ENCODE measurements at places on chromosomes 2 and 18.

- no peak for DNase-seq
Observed at GRCh38 chr2:27962006-27962405, 71.5 kb downstream of the BABAM2 start.

GRCh38 chr2:211085056-211085680, 528.8 kb downstream of the CPS1 start:
- DNase-seq: peak; percentile 16

DNA sequence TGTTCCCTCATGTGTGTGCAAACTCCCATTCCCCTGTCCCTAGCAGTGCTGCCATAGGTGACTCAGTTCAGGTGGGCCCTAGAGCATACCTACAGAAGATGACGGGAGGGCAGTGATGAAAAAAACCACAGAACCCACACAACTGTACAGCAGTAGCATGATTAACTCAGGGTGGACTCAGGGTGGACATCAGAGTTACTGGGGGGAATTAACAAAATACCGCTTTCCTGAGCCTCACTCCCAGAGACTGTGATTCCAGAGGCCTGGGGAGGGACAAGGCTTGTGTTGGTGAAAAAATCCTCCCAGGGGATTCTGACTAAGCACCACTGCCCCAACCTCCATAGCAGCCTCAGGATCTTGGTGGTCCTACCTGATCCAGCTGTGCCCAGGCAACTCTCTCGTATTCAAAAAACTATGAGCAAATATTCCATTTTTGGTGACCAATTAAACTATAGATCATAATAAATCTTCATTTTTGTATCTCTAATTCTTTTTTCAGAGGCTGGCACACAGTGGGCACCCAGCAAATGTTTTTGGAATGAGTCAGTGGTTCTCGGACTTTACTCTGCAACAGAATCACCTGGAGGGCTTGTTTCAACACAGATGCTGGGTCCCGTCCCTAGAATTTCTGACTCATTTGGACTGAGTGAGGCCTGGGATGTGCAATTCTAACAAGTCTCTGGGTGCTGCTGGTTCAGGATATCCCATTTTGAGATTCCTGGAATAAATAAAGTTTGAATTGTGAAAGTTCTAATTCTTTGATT, 84.1 kb upstream of the NABP1 start:
- DNase-seq: no peak

DNA sequence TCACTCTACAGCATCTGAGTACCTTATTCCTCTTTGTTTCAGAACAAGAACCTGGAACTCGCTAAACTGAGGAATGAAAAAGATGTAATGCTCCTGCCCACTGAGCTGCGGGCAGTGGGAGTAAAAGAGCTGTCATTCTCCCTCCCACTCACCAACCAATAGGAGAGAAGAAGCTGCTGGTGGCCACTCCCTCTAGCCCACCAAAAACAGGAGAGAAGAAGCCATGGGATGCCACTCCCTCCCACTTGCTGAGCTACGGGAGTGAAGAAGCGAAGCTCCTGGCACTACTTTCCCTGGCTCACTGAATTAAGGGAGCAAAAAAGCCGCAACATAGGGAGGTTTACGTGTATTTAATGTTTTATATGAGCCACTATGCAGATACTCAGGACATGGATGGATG, 53.7 kb downstream of the RIT2 start:
- DNase-seq: no peak

GRCh38 chr2:75100011-75100800, 99.1 kb downstream of the TACR1 start:
- no peak for DNase-seq

DNA sequence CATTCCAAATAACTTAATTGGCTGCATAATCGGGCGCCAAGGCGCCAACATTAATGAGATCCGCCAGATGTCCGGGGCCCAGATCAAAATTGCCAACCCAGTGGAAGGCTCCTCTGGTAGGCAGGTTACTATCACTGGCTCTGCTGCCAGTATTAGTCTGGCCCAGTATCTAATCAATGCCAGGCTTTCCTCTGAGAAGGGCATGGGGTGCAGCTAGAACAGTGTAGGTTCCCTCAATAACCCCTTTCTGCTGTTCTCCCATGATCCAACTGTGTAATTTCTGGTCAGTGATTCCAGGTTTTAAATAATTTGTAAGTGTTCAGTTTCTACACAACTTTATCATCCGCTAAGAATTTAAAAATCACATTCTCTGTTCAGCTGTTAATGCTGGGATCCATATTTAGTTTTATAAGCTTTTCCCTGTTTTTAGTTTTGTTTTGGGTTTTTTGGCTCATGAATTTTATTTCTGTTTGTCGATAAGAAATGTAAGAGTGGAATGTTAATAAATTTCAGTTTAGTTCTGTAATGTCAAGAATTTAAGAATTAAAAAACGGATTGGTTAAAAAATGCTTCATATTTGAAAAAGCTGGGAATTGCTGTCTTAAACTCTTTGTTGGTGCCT, 1.4 kb downstream of the PCBP1 start:
- DNase-seq: no peak

- no peak for DNase-seq
Observed at GRCh38 chr2:200309296-200310049, 3.0 kb downstream of the SPATS2L start.

GRCh38 chr18:44636241-44636640, 44.4 kb upstream of the SETBP1 start:
- DNase-seq: no peak

- DNase-seq: no peak
Observed at GRCh38 chr2:1446301-1446700, 33.0 kb downstream of the TPO start.

GRCh38 chr2:202169131-202169530, 69.3 kb downstream of the SUMO1 start:
- no peak for DNase-seq

GRCh38 chr2:136055929-136056688, 61.8 kb downstream of the CXCR4 start:
- no peak for DNase-seq

DNA sequence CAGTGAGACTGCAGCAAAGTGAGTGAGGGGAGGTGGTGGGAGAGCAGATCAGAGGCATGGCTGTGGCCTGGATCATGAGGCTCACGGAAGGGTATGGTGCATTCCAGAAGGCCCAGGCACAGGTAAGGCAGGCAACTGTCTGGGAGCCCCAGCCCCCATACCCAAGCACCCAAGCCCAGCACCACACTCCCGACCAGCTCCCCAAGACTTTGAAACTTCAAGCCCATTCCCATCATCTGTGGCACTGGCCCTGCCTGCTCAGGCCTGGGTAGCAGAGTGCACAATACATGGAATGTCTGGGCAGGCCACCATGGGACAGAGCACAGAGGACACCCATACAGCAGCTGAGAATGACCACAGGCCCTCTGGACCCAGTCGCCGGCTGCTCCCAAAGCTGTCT, 202.6 kb upstream of the ARL4C start:
- DNase-seq: no peak

GRCh38 chr2:28202719-28203118, 189.9 kb upstream of the FOSL2 start:
- no peak for DNase-seq

GRCh38 chr18:4352746-4353551, 102.2 kb downstream of the DLGAP1 start:
- no peak for DNase-seq

DNA sequence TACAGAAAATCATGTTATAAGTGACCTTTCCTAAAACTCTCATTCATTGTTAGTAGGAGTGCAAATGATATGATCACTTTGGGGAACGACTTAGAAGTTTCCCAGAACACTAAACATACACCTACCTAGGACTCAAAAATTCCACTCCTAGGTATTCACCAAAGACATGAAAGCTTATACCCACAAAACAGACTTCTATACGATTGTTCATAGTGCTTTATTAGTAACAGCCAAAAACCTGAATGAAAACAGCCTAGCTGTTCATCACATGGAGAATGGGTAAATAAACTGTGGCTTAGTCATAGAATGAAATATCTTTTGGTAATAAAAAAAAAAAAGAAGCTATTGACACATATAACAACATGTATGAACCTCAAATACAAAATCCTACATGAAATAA, 8.8 kb downstream of the NOL10 start:
- DNase-seq: no peak

DNA sequence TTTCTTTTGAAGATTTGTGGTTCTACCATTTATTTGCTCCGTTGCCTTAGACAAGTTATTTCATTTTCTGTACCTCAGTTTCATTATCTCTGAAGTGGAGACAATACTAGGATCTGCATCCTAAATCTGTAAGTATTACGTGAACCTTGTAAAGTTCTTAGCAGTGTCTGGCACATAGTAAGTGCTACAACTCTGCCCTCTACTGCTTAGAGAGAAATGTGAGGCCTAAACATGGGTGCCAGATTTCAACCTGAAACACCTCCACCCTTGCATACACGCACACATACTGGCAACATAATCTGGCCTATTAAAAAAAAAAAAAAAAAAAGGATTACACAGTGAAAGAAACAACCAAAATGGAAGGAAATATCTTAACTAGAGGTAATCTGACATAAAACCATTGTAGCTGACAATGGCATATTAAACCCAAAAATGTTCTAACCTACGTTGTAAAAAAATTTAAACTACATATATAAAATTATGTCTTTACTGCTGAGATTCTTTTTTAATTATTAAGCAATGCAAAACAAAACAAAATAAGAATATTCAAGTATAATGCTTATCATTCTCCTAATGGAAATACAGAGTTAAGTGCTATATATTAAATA, 132.6 kb downstream of the MAP2 start:
- DNase-seq: no peak

DNA sequence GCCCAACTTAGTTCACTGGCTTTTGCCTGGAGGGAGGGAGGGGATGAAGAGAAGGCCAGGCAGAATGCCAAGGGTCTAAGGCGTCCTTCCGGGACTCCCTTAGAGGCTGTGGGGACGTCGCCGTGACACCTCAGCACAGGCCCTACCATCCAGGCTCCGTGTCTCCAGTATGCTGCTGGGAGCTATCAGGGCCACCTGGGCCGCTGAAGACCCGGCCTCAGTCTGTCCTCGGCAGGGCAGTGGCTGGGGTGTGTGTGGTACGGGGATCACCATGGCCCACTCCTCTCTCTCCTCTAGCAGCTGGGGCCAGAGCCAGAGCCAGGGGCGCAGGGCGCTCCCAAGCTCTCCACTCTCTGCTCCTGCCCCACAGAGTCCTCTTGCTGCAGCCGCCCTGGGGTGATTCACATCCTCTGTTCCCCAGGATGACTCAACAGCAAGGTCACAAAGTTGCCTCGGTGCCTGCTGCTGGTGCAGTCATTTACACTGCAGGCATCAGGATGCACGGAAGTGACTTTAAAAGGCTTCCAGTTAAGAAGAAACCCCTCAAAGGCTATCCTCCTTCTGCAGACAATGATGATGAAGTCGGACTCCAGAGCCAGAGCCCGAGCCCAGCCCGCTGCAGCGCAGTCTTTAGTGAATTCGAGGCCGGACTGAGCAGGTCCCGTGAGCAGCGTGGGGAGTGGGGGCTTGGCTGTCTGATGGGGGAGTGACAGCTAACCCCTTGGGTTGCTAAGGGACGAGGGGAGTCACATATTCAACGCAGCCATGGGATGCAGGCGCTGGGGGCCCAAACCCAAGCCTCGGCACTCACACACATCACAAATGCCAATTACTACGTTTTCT, 31.9 kb downstream of the SNORC start:
- DNase-seq: no peak

DNA sequence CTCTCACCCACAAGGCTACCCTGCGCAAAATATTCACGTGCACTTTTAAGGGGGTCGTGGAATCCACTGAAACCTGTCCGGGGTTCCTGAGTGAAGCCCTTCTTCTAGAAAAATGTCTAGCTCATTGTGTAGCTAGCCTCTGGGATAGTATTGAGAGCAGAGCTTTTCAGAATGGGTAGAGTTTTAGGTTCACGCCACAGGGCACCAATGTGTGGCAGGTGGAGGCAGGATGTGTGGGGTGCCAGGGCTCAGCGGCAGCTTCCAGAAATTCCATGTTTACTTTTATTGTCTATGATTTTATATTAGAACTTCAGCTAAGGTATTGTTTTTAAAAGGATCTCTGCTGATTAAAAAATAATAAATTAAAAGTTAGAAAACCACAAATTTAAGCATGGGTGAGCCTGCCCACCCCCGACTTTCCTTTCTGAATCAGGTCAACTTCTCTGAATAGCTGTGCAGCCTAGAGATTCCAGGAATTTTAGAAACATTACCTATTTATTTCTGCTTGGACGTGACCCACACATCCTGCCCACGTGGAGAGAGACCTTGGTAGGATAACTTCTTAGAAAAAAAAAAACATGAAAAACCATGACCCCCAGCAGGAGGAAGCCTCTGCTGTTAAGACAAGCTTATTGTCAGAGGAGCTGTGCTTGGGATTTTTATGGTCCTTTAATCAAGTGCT, 163.7 kb downstream of the CTIF start:
- no peak for DNase-seq

GRCh38 chr18:79523736-79524180, 128.0 kb downstream of the NFATC1 start:
- DNase-seq: no peak

DNA sequence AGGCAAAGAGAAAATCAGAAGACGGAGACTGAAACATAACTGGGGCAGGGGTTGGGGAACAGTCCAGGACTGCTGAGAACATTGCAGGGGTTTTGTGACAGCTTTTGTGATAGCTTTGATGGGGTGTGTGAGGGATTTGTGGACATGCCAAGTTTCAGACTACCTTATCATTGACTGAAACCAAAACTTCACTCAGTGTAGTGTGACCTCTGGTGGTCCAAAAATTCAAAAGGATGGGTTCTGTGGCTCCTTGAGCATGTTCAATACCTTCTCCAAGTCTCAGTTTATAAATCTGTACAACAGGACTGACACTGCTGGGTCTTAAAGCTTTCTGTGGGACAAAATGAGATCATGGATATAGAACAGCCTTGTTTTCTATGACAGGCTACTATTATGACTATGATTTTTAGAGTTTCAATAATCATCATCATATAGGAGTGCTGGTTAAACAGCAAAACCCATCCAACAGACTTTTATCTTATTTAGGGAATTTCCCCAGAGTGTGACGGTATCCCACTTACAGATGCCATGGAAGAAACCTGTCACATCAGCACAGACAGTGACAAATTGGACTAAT, 259.2 kb upstream of the SLC14A2 start:
- DNase-seq: no peak

- DNase-seq: no peak
Observed at GRCh38 chr2:119464981-119465380, 33.3 kb downstream of the TMEM37 start.

GRCh38 chr2:131322209-131322608, 41.8 kb downstream of the RAB6D start:
- DNase-seq: no peak

DNA sequence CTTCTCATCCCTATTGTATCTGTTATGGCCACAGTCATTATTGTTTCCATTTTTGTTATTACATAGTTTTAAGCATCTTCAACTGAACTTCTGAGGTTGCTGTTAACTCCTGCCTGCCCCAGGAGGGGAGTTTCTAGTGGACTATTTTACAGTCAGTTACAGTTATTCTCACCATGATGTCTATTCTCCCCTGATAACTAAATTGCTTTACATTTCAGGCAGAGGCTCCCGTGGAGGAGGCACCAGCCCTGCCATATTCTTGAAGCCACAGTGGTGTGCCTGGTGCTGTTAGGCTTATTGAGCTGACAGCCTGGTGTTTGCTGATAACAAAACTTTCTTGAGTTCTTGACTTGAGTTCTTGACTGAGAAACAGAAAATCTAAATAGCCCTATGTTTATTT, 256.4 kb downstream of the TFCP2L1 start:
- no peak for DNase-seq

Measured in globus pallidus (tissue), 1 donor.